Breast epithelium (tissue), 4 donors: ENCODE measurements at places on chromosomes 1 and 21. TPM values are rescaled to one million over a fixed set of nuclear protein-coding genes. Genes with fewer than 3 reads are reported as not detected.

DNA sequence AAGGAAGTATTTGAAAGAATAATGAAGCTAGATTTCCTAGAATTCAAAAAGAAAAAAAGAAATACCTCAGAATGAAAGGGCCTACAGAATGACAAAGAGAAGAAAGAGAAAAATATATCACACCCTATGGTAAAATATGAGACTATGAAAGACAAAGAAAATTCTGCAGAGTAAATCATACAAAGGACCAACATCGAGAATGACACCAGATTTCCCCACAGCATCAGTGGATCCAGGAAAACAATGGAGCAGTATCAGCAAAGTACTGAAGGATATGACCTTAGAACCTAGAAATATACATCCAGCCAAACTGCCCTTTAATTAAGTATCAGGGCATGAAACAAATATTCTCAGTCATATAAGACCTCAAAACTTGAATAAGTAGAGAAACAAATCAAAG, 21.2 kb upstream of the IFNAR2 start:
- DNase-seq = no peak

- no peak for DNase-seq
These were observed 6.0 kb downstream of the CITED4 start for GRCh38 chr1:40856116-40856515.

The TMEM269 gene
- 0.16 TPM for total RNA-seq

The ZSWIM5 gene
- total RNA-seq = 3.3 TPM

DNA sequence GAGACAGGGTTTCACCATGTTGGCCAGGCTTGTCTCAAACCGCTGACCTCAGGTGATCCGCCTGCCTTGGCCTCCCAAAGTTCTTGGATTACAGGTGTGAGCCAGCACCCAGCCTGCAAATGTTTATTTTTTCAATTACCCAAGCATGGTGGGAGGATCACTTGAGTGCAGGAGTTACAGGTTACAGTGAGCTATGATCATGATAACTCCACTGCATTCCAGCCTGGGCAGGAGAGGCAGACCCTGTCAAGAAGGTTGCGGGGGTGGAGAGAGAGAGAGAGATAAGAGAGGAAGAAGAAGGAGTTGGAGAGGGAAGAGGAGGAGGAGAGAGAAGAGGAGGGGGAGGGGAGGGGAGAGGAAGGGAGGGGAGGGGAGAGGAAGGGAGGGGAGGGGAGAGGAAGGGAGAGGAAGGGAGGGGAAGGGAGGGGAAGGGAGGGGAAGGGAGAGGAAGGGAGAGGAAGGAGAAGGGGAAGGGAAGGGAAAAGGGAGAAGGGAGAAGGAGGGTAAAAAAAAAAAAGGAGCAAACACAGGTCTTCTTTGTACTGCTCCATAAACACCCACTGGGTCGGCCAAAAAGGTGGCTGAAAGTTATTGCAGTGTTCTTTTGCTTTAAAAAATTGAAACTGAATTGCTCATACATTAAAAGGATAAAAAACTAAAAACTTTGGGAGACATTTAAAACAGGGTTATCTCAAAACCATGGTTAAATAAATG, 5.8 kb upstream of the SLC9C2 start:
- DNase-seq = no peak

- DNase-seq = no peak
These were observed 33.2 kb upstream of the FOXD3 start for GRCh38 chr1:63289135-63289534.

The KRTAP21-2 gene
- not detected for total RNA-seq

DNA sequence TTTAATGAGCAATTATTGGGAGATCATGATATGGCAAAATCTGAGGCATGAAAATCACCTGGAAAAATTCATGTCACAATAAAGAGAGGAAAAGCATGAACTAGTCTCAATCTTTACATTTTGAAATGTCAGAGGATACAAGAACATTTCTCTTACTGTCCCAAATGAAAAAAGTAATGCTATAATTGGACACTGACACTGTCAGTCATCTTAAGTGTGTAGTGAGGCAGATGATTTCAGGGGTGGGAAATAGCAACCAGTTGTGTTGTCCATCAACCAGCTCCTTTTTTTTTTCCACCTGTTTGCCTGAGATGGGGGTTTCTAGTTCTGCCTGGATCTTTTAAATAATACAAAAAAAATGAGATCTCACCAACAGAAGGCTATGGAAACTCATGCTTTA, 646.2 kb downstream of the KCNT2 start:
- no peak for DNase-seq

The SLC5A3 gene
- total RNA-seq = 38.6 TPM

GRCh38 chr1:218642033-218642948, 297.2 kb downstream of the TGFB2 start:
- DNase-seq = no peak

DNA sequence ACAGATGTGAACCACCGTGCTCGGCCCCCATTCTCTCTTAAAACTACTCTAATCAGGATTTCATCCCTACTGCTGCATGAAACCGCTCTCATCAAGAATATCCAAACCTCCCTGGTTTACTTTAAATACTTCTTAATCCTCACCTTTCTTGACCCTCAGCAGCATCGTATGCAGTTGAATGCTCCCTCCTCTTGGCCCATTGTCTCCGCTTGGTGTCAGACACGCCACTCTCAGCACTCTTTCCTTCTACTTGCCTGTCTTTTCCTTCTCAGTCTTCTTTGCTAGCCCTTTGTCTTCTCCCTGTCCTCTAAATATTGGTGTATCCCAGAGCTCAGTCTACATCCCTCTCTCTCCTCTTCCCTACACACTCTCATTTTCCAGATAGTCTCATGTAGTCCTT, 314.9 kb downstream of the MRPL39 start:
- DNase-seq = no peak

- DNase-seq = no peak
These were observed 24.7 kb downstream of the ST3GAL3 start for GRCh38 chr1:43731867-43732531.

DNA sequence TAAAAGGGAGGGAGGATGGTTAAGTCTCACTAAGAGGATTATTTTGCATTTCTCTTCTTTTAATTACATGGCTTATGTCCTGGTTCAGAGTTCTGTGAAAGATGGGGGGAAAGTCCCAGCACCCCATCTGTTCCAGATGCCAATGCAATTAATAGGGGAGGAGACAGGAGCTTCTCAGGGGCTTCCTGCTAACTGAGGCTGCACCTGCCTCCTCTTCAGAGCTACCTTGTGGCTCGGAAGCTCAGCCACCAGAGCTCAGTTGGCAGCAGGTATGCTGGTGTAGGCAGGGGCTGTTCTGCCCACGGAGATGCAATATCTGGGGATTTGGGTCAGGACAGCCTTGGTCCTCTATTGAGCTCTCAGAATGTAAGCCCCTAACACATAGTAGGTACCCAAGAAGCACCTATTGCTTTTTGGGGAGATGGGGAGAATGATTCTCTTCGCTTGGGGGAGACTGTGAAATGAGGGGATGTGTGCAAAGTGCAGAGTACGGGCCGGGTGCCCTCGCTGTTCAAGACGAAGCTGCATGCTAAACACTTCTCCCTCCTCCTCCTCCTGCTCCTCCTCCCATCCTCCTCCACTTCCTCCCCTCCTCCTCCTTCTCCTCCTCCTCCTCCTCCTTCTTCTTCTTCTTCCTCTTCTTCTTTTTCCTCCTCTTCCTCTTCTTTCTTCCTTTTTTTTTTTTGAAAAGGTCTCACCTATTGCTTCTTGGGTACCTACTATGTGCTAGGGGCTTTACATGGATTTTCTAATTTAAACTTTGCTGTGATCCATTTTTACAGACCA, 279.0 kb downstream of the PTPRU start:
- DNase-seq = no peak

GRCh38 chr1:248752161-248753028, 3.2 kb downstream of the LYPD8 start:
- DNase-seq = no peak

DNA sequence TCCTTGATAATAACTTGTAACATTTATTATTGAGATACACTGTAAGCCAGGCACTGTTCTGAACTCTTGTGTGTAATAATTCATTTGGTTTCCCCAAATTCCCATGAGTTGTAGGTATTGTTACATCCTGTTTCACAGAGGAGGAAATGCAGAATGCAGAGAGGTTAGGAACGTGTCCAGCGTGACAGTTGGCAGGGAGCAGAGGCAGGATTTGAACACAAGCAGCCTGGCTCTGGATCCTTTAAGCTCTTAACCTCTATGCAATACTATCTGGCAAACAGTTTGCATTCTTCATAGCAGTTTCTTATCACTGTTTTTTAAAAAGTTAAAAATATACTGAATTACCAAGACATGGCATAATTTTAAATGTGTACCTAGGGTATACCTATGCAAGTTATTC, 30.5 kb downstream of the EEIG2 start:
- DNase-seq = no peak

The ZNF687 gene
- total RNA-seq = 20.6 TPM

- DNase-seq = no peak
These were observed 25.9 kb downstream of the GIPC2 start for GRCh38 chr1:78071696-78072095.

The TEKT2 gene
- total RNA-seq = 0.98 TPM

- DNase-seq = no peak
These were observed 42.1 kb upstream of the ARHGAP29 start for GRCh38 chr1:94279462-94279861.

The MX2 gene
- total RNA-seq = 8.9 TPM
